NCI-H774 (cell line): ENCODE measurements at places on chromosomes 12 and 14.
A peak's percentile ranks its signal among the peaks of the same experiment; 100 is the strongest.

- DNase-seq = no peak
Observed at GRCh38 chr14:28577187-28577586, 189.4 kb upstream of the FOXG1 start.

DNA sequence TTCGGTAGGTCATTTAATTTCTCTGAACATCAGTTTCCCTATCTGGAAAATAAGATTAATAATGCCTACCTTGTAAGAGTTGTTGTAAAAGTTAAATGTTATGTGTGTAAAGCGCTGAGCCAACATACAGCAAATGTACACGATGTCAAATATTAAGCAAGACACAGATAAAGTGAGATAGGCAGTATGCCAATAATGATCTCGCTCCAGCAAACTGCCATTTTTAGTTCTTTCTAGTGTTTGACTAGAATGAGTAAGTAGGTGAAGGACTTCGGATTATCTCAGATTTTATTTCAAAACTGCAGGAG, 840 bp downstream of the DHRS7 start:
- no peak for DNase-seq

GRCh38 chr14:53824061-53824460, 132.6 kb downstream of the BMP4 start:
- DNase-seq = no peak

- no peak for DNase-seq
Observed at GRCh38 chr14:100618318-100618693, 31.1 kb upstream of the BEGAIN start.

DNA sequence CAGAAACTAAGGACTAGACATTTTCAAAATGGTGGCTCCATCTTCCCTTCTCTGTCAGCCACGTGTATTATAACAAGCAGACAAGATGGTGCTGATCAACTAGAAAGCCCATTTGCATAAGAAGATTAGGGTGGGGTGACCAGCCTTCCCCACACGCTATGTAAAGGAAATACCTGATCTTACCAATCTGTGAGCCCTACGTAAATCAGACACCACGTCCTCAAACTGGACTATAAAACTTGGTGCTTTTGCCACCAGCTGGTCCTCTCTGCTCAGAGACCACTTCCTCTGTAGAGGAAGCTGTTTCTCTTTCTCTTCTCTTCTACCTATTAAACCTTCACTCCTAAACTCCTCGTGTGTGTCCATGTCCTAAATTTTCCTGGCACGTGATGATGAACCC, 101.1 kb upstream of the PLEKHG7 start:
- no peak for DNase-seq

DNA sequence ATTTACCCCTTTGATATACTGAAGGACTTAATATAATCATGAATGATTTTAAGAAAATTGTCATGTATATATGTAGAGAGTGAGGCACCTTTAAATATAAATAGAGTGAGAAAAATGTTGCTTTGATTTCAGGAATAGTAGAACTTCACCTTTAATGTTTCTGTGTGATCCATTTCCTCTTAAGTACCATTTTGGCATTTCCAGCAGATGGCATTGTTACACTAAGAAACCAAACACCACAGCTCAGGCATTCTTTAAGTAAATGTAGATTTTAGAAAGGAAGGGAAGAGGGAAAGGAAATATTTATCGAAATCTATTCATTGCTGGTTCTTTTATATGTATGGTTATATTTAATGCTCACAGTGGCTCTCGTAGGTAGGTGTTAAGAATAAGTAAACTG, 556.7 kb upstream of the FBXO33 start:
- peak; percentile 34 for DNase-seq

DNA sequence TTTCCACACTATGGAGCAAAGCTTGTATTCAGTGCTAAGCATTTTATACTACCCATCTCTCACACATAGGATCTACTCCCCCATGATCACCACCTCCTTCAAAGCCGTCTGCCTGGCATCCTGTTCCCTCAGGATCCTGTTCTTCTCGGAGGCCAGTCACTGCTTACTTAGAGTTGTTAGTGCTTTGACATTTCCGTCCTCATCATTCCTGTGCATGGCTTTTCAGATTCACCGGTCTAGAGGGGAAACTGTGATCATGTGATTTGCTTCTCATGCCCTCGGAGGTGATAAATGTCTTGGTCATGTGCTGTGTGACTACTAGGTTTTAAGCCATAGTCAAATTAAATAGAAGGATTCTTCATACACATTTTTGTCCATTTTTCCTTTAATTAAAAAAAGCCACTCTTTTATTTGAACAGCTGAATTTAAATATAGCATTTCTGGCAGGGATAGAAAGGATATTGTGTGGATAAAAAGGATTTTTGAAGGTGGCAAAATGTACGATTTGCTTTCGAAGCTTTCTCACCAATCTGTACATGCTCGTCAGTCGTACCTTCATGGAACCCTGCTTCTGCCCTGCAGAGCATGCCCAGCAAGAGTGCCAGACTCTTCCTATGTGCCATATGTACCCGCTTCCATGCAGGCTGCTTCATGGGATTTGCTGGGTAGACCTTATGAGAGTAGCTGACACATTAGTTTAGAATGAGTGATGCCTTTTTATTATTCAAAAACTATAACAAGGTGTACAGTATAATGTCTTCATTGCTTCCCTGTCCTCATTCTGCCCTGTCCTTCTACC, 53.3 kb downstream of the BMAL2 start:
- DNase-seq = no peak

- DNase-seq = no peak
Observed at GRCh38 chr12:49803693-49804450, 24.3 kb downstream of the NCKAP5L start.

DNA sequence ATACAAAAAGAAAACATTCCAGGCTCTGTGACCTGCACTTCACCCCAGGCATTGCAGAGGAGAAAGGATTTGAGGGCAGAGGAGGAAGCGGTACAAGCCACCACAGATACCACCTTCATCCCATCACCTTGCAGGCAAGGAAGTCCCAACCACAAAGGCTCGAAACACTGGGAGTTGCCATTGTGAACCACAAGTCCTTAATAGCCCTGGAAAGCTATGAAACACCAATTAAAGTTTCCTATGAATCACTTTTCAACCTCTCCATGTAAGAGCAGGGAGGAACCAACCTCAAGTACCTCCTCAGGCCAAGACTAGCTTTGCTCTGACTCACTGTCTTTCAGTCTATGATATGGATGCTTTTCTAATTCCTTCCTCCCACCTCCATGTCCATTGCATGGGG, 27.0 kb downstream of the MAP3K9 start:
- no peak for DNase-seq

DNA sequence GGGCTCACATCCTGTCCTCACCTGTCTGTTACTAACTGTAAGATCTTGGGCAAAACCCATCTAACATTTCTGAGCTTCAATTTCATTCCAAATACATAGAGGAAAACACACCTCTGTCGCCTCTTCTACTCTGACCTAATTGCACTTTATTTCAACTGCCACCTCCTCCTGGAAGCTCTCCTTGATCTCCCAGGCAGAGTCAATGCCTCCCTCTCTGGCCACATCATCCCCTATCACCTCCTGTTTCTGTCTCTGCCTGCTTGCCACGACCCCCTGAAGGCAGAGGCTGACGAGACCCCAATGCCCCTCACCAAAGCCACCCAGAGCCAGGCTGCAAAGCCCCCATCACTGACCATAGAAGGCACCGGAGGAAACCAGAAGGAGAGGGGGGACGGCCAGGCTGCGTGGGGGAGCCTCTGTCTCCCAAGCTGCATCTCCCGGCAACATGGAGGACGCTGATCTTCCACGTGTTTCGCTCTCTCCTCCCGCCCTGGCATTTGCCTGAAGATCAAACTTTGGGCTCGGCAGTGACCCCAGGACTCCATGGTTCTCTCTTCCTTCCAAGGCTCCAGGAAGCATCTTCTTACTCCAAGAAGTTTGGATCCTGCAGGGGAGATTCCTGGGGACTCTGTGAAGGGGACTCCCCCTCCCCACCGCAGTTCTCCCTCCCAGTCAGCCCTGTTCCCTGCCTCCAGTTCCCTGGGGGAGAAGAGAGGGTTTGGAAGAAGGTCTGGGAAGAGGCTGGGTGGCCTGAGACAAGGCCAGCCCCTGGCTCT, 50.1 kb upstream of the BCL11B start:
- no peak for DNase-seq

- no peak for DNase-seq
Observed at GRCh38 chr12:132717531-132718387, 7.1 kb downstream of the PGAM5 start.

DNA sequence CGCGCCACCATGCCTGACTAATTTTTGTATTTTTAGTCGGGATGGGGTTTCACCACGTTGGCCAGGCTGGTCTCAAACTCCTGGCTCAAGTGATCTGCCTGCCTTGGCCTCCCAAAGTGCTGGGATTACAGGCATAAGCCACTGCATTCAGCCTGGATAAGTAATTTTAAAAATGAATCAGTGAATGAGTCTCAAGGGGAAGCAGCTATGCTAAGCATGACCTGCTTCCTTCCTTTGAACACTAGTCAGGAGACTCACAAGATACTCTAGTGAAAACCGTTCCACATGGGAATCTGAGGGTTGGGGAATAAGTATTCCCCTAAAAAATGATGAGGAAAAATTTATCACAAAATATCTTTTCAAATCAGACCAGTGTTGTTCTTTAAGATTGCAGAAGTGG, 10.7 kb upstream of the FAM234B start:
- DNase-seq = no peak

- DNase-seq = no peak
Observed at GRCh38 chr12:78260976-78261375, 430.3 kb downstream of the NAV3 start.

DNA sequence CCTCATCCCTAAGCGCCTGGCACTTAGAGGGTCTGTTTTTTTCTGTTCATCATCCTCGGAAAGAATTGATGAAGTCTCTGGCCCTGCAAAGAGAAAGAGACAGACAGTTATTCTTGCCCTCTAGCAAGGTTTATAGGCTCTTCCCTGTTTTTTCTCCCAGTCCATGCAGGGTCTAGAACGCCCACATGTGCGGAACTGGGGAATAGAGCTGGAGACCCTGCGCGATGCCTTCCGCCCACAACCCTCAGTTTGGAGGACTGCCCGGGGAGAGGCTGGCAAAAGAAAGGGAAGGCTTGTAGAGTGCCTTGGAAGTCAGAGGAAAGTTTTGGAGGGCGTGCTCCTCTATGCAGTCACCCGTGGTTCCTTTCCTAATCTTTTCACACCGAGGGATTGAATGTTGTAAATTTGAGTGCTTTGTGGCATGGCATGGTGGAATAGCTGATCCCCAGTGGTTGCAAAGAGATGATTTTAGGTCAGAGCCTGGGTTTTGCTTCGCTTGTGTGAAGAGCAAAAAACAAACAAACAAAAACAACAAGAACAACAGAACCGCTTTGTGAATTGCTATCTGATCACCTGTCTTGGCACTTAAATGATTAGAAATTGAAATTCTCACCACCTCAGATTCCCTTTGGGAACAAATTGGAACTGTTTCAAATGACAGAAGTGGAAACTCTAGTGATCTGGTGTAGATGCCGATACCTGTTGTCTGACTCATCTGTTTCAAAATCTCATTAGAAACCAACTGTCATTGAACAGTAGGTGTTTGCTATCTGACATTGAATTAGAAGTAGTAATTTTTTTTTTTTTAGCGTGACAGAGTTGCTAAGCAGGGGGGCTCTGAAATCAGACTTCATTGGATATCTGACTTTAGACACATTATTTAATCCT, 947 bp downstream of the GAS2L3 start:
- no peak for DNase-seq

GRCh38 chr12:49598527-49598926, 6.9 kb downstream of the FAM186B start:
- DNase-seq = no peak

DNA sequence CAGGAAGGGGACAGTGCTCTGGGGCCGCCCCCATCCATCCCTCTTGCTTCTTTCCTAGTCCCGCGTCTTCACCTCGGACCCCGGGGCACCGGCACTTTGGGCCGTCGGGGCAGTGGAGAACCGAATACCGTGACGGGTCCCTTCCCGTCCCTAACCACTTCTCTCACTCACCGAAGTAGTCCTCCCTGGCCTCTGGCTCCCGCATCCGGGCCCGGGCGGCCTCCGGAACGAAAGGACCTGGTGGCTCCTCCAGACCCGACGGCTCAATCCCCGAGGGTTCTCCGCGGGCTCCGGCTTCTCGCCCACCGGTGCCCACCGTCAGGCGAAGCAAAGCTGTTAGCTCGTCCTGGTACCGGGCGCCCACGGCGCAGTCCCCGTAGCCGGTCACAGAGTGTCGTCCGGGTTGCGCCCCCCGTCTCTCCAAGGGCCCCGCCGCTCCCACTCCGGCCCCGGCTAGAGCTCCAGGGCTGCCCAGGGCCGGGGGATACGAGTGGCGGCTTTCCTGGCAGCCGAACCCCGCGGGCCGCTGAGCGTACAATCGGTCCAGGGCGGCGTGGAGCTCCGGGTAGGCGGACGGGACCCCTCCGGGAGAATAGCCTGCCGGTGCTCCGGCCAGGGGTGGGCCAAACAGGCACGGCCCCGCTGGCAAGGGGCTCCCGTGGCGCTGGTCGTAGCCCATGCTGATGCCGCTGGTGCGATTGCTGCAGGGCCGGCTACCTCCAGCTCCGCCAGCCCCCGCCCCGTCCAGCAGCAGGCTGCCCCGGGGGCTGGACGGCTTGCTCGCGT, 1.1 kb downstream of the AJUBA start:
- DNase-seq = no peak

DNA sequence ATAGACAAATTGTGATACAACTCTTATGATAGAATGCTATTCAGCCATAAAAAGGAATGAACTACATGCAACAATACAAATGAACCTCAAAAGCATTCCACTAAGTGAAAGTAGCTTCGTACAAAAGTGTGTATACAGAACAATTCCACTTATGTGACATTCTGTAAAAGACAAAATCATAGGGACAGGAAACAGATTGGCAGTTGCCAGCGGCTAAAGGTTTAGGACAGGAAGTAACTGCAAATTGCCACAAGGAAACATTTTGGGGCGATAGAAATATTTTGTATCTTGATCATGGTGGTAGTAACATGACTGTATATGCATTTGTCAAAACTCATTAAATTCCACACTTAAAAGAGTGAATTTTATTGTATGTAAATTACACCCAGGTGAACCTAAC, 113.4 kb downstream of the CAPZA3 start:
- no peak for DNase-seq

DNA sequence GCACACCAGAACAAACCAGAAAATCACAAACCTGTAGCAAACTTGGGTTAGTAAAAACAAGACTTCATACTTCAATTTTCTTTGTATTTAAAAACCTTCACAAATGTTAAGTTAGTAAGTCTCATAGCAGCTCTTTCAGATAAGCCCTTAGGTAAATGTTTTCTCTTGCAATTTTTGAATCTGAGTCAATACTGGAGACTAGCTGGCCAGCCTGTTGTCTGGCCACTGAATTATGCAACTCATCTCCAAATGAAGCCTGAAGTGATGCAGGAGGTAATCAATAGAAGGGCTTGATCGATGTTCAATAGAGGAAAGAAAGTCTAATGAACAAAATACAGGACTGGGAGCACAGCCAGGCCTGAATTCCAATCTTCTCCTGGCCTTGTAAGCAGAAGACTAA, 465.2 kb downstream of the LRIG3 start:
- no peak for DNase-seq

GRCh38 chr14:61215222-61216020, 65.7 kb downstream of the TMEM30B start:
- no peak for DNase-seq
